ENCODE measurements at places on chromosomes 3 and 15.

- no peak for DNase-seq
These were observed 25.8 kb downstream of the PLA2G4D start for GRCh38 chr15:42068601-42069000.

DNA sequence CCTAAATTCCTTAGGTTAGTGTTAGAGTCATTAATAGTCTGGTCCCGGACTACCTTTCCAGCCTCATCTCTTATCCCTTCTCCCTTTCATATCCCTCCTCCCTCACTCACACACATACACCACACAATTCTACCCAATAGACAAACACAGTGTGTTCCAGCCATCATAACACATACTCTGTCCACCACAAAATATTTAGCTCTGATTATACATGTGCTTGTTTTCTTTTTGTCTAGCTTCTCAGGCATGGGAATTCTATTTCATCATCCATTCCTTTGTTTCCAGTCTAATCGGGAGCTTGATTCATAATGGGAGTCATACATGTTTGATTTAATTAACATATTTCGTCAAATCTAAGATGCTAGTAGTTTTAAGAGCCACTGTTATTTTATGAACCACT is 161.8 kb upstream of the BFSP2 start:
- no peak for DNase-seq

DNA sequence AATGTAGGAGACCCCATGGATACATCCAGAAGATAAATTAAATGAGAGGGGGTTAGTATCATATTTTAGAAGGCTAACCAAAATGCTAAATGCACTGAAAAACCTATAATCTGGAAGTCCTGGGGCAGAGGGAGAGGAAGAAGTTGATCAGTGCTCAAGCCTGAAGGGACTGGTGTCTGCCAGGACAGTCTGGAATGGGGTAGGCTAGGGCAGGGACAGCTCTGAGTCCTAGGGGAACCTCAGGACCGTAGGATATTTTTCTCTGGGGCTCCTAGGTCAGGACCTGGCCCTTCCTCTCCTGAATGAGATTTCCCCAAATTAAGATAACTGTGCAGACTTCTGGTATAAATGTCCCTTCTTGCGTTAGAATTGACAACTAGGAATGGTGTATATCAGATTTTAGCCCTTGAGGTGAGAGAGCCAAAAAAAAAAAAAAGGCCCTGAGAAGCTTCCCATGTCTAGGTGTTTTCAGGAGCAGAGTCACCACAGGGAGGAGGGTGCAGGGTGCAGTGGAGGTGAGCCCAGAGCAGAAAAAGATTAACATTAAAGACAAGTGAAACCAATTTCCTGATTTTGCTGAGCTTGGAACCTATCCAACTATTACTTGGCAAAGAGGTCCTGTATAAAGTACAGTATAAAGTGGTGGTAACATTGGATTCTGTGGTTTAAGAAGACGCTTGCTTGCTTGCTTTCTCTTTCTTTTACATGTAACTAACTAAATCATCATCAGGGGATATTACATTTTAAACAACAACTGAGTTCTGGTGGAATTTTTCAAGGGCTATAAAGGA is 63.5 kb downstream of the HACD2 start:
- DNase-seq, result no peak

GRCh38 chr3:184176377-184177330 is 2.0 kb downstream of the AP2M1 start:
- DNase-seq, result peak; percentile 76

- DNase-seq, result no peak
These were observed 10.5 kb upstream of the CCDC54 start for GRCh38 chr3:107366766-107367165.

- DNase-seq, result no peak
These were observed 43.0 kb upstream of the ABI3BP start for GRCh38 chr3:101036213-101036618.

DNA sequence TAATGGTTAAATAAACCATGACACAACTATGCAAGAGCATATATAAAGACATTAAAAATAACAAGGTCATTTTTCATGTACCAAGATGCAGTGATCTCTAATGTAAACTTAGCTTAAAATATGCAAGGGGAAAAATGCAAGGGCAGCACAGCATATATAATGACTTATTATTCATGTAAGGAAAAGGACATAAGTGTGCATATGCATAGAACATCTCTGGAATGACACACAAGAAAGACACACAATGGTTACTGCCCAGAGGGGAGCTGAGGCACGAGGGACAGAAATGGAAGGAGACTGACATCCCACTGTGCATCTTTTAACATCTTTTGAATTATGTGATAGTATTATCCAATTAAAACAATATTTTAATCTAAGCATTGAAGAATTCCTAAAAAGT is 79.0 kb downstream of the FHIT start:
- DNase-seq, result no peak

GRCh38 chr3:16464511-16465148 is 48.9 kb downstream of the RFTN1 start:
- DNase-seq, result no peak

DNA sequence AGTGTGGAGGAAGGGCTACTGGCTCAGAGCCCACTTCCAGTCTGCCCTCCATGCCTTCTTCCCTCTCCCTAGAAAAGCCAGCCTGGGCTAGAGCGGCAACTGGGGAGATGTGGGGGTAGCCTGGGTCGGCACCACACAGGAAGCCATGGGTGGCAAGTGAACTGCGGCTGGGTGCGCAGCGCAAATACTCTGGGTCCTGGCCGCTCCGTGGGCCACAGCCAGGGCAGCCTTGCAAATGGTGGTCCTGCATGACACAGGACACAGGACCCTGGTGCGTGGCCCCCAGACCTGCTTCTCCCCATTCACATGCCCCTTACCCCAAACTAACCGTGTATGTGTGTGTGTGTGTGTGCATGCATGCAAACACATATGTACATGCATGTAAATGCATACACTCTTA is 25.7 kb downstream of the PRKCD start:
- peak; percentile 25 for DNase-seq
